ENCODE measurements at places on chromosomes 16 and 17. TPM values are rescaled to one million over a fixed set of nuclear protein-coding genes. Genes with fewer than 3 reads are reported as not detected.

Gene MSLN
- total RNA-seq = not detected

Gene RHBDL1
- 2.3 TPM for total RNA-seq

Gene PLD6
- total RNA-seq = 3.4 TPM

Gene SLC13A2
- total RNA-seq = not detected

Gene VAMP2
- total RNA-seq = 5.0 TPM

Gene PRMT7
- total RNA-seq = 47.5 TPM

Gene NUP88
- 104 TPM for total RNA-seq

Gene PTX4
- 0.29 TPM for total RNA-seq

Gene NOD2
- total RNA-seq = not detected

Gene CD19
- total RNA-seq = not detected

Gene BCO1
- not detected for total RNA-seq

Gene CBX4
- total RNA-seq = 62.2 TPM

Gene TBC1D3E
- not detected for total RNA-seq

Gene DUS1L
- total RNA-seq = 74.6 TPM

Gene KRT17
- total RNA-seq = 0.66 TPM

Gene FUS
- total RNA-seq = 45.3 TPM

Gene HSD17B1
- 8.4 TPM for total RNA-seq

Gene PRSS36
- not detected for total RNA-seq

Gene SLC13A5
- not detected for total RNA-seq

Gene PARD6A
- 1.3 TPM for total RNA-seq

Gene AOC2
- 0.44 TPM for total RNA-seq

Gene TACO1
- 23.5 TPM for total RNA-seq

Gene CACNG3
- total RNA-seq = not detected
